ENCODE measurements at places on chromosomes 6 and 20.
A peak's percentile ranks its signal among the peaks of the same experiment; 100 is the strongest.

GRCh38 chr20:19317237-19318069 is 105.0 kb downstream of the SLC24A3 start:
- DNase-seq, result no peak

DNA sequence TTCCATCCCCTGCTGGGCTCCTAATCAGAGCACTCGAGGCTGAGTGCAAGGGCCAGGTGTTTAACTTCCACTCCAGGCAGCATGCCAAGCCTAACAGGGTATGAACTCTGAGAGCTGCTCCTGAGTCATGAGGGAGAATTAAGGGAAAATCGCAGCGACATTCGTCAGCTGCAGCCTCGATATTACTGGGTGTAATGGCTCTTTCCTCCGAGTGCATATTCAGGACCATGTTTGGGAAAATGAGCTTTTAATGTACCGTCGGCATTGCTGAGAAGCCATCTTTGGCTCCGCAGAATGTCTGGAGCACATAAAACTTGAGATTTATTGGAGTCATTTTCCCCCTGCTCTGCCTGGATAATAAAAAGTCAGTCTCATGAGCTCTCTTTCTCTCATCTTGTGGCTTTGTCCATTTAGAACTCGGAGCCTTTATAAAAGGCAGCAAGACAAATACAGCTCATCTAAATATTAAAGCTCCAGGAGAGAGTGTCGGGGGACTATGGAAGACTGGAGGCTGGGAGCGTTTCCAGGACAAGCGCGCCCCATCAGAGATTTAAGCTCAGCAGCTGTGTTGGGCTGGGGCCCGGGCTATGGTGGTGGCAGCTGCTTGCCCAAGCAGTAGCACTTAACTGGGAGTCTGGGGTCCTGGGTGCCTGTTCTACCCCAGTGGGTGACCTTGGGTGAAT is 103.7 kb downstream of the TOX2 start:
- DNase-seq, result no peak

GRCh38 chr6:73139681-73140383 is 85.5 kb downstream of the KHDC1L start:
- DNase-seq, result no peak

DNA sequence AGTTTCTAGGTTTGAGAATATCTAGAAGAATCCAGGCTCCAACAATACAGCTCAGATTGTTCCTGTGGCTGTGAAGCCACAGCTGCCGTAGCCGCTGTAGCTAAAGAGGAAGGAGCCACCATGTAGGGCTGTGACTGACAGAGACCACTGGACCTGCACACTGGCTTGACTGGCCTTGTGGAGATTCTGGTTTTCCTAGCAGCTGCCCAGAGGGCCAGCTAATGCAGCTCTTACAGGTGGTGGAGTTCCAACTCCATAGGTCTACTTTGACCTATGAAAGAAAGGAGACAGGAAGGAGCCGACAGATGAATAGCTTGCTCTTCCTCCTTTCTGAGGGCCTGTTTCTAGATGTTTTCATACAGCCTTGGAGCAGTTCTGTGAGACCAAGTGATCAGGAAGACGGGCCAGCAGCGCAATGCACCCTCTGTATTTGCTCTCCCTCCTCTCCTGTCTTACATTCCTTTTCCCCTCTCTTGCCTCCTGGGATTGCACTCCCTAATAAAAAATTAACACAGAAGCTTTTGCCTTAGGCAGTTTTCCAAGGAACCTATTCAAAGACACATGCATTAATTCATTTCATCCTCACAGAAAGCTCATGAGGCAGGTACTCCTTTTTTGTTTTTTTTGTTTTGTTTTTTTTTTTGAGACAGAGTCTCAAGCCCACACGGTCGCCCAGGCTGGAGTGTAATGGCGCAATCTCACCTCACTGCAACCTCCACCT is 51.8 kb upstream of the MYB start:
- peak; percentile 18 for DNase-seq

DNA sequence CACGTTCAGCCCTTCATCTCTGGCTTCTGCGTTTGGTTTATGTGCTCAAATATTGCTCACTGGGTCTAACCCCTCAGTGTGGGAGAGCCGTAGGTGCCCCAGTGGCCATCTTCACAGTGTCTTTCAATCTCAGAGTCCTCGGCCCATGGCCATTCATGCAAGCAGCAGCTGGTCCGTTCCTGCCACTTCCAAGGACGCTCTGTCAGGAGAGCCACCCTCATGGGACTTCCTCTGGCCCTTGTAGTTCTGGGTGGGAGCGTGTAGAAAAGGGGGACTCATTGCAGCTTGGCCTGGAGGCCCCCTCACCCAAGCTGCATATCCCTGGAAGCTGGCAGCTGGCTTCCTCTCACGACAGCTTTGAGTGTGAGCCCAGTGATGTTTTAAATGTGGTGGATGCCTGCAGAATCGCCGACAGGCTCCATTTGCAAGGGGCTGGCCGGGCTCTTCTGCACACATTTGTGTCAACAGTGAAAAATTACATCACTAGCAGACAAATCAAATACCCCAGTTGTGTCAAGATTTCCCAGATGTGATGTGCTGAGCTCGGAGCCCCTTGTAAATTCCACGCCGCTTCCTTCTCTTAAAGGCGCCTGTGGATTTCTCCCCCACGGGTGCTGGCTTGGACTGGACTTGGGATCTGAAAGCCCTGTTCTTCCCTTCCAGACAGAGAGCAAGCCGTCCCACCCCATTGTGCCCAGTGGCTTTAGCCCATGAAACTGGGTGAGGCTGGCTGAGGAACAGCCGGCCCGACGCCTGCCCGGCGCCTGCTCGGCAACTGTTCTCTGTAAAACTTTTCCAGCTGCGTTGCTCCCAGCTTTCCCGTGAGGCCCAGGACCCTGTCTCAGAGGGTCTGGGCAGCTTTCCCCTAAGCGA is 360.1 kb downstream of the TAF4 start:
- DNase-seq, result no peak

DNA sequence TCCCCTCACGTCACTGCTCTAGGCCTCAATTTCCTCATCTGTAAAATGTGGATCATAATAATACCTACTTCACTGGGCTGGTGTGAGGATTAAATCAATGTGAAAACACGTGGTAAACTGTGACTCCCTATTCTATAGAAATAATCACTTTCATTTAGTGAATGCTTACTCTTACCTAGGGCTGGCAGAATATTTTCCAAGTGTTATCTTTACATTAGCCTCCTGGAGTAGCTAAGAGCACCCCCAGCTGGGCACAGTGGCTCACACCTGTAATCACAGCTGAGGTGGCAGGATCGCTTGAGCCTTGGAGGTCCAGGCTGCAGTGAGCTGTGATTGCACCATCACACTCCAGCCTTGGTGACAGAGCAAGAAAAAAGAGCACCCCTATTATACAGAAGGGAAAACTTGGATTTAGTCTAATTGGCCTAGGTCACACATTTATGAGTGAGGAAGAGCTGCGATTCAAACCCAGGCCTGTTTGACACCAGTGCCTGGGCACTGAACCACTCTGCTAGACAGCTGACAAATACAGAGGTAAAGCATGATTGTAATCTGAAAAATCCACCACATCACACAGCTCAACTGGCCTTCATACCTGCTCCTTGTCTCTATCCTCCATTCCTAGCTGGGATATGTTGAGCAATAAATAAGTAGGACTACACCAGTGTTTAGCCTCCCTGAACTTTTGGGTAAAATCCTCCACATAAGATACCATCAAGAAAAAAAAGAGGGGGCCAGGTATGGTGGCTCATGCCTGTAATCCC is 1.4 kb upstream of the SNTA1 start:
- DNase-seq, result no peak

- no peak for DNase-seq
Measured at GRCh38 chr6:131122516-131122915, 12.8 kb upstream of the AKAP7 start.

All from stimulated activated naive CD4-positive, alpha-beta T cell (primary cell).